ENCODE measurements at places on chromosomes 3 and 15. TPM values are rescaled to one million over a fixed set of nuclear protein-coding genes. Genes with fewer than 3 reads are reported as not detected.
A peak's percentile ranks its signal among the peaks of the same experiment; 100 is the strongest.

DNA sequence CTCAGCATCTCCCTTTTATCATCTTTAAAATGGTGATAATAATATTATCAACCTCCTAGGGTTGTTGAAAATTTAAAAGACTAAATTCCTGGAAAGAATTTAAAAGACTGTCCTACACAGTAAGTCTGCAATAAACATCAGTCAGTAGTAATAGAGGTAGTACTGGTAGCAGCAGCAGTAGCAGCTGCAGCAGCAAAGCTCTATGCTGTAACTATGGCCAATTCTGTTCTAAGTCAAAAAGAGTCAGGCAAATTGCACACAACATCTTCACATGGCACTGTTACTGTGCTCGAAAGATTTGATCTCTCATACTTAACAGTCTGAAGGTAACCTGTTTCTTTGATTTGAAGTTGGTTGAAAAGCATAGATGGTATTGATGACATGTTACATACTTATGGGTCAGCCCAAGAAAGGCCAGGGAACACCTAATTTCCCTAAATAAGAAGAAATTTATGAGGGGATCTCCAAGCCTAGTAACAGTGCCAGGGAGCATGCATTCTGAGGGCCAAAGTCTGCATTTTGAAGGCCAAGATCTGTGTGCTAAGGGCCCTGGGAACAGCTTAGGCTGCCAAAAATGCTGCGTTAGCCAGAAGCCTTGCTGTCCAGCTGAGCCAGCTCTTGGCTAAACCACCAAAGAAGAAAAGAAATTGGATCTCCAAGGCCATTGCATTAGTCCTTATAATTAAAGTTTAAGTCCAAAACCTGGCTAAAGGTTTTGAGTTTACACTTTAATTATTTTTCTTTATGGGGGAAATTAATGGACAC is 68.2 kb downstream of the SIDT1 start:
- no peak for DNase-seq

DNA sequence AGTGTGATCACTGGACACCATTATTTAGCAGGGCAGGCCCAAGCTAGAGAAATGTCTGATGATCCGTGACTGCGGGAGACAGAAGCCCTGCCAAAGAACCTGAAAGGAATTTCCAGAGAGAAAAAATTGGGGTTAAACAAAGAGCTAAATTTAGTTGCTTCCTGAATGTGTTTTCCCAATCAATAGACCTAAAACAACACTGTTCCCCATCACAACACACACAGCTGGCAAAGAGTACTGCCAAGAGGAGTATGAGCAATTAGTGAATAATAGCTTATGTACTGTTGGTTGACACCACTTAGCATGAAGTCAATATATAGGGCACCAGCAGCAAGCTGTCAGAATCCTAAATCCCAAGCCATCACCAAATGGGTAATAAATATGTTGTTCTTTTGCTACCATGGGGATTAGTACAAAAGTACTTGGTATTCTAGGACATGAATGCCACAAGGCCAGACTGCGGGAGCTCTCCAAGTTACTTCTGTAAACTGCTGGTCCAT is 35.7 kb downstream of the CLK3 start:
- DNase-seq, result no peak

GRCh38 chr3:77795013-77795412 is 755.1 kb downstream of the ROBO2 start:
- DNase-seq, result peak; percentile 18

- no peak for DNase-seq
Observed at GRCh38 chr3:157030712-157031111, 129.2 kb downstream of the CCNL1 start.

DNA sequence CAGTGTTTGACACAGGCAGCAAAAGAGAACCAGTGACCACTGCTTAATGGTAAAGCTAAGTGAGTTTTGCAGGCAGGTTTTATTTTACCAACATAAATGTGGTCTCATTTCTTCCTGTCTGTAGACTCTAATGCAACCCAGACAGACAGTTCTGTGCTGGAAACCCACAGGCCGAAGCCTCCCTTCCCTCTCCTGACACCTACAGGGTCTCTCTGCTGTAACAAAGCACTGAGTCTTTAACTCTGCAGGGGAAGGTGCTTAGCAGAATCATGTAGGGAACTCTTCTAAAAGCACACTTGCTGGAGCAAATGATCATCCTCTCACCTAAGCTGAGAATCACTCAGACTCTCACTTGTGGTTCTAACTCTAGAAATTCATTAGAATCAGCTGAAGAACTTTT is 200.3 kb downstream of the KBTBD8 start:
- DNase-seq, result no peak

TMEM45A gene
- 4.6 TPM for total RNA-seq

DNA sequence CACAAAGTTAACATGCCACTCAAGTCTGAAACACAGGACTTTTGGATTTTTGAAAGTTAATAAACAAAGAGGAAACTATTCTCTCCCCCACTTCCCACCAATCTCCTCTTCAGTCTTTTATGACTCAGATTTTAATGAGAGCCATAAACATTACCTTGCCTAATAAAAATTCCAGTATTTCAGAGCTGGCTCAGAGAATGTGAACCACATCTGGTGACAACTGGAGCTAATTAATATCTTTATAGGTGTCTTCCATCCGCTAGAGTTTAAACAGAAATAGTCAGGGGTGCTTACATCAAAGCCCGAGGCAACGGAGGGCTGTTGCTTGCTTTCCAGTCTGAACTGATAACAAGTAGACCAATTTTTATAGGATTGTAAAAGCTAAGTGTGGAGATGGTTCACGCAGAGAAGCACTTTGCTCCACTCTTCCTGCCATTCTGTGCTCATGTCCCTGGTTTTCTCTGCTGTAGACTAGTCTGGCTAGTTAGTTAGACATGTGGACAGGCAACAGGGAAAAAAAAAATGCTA is 363.6 kb downstream of the NR2F2 start:
- no peak for DNase-seq

DNA sequence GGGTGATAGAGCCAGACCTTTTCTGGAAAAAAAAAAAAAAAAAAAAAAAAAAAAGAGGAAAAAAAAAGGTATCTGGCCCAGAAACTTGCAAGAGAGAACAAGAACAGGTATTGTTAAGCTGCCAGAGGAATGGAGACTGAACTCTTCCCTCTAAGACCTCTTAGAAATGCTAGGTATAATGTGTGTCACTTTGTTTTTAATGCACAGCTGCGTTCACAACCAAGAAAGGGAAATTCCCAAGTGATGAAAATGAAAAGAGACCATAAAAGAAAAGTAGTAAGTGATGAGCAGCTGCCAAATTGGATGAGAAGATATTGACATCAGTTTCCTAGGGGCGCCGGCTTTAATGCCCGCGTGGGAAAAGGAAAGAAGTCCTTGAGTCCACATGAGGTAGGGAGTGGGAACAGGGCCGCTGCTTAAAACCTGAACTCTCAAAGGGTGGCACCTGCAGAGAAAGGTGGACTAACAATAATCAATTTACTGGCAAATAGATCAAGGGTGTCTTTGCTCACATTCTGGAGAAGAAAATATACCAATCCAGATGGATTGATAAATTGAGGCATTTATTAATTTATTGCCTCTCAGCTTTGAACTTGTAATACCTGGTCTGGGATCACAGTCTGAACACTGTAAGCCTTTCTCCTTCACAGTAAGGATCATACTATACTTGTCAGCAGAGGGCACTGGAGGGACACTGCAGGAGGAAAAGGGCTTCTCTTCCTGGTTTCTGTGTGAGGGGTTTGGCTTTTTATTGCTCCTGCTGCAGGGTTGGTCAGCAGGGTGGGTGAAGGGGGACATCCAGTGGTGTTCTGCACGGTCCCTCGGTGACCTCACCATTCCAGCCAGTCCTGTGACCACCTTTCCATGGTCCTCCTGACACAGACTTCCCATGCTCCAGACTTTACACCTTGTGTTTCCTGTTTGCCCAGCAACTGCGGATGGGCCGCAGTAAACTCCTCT is 131.6 kb downstream of the AQP9 start:
- DNase-seq, result peak; percentile 40

PLA2G4F gene
- 73.5 TPM for total RNA-seq

CCDC191 gene
- 4.0 TPM for total RNA-seq

DNA sequence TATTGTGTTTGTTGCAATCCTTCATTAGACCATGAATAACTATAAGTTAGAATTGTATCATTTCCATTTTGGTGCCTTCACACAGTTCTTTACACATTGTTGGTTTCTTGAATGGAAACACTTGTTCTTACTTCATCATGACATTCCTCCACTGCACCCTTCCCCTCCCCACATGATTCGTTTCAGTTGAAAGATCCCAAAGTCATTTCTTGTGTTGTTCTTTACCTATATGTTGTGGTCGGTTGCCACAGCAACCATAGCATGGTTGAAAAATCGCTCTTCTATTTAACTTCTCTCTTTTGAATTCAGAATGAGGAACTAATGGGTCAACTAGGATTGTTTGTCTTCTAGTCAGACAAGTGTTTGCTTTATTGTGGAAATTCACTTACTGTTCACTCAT is 103.3 kb downstream of the IL1RAP start:
- peak; percentile 33 for DNase-seq

CFAP44 gene
- total RNA-seq, result 9.9 TPM

PLSCR4 gene
- 51.9 TPM for total RNA-seq

DNA sequence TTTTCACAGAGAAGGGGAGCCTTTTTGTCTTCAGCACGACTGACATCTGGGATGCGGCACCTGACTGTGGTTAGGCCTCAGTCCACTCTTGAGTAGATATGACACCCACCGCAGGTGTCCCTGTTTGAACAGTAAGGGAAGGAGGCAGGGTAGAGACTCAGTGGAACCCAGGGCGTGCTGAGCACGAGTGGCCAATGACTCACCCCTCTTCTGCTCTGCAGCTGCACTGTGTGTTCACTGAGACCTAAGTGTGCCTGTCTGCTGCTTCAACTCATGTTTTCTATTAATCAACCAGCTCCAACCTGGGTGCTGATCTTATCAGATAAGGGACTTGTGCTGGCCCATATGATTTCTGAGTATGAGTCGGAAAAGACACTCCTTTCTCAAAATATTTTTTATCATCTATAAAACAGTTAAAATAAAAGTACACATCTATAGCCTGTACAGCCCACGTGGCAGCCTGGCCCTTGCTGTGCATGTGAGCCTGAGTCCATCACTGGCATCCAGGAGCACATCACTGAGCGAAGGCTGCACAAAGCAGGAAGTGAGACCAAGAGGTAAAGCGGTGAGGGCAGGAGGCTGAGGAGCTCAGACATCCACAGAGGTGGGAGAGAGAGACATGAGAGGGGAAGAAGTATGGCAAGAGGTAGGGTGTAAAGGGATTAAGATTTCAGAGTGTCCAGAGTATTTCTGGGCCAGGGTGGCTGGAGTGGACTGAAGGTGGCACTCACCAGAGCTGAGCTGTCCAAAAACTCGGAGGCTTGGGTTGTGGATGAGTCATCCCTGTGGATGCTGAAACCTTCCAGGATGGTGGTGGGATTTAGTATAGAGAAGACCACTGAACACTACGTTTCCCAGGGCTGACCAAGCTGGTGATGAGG is 49.2 kb downstream of the SLC41A3 start:
- DNase-seq, result no peak

- no peak for DNase-seq
Observed at GRCh38 chr3:108338901-108339545, 42.7 kb downstream of the HHLA2 start.

TPRA1 gene
- total RNA-seq, result 25.7 TPM

- DNase-seq, result peak; percentile 65
Observed at GRCh38 chr15:66883284-66883911, 181.4 kb downstream of the SMAD6 start.

- DNase-seq, result no peak
Observed at GRCh38 chr3:189512039-189512438, 119.2 kb upstream of the TP63 start.

GRCh38 chr15:74053941-74054529 is 28.3 kb downstream of the GOLGA6A start:
- peak; percentile 68 for DNase-seq

TNNC1 gene
- total RNA-seq, result 4.6 TPM

GRCh38 chr3:107260207-107260606 is 117.0 kb upstream of the CCDC54 start:
- no peak for DNase-seq

DNA sequence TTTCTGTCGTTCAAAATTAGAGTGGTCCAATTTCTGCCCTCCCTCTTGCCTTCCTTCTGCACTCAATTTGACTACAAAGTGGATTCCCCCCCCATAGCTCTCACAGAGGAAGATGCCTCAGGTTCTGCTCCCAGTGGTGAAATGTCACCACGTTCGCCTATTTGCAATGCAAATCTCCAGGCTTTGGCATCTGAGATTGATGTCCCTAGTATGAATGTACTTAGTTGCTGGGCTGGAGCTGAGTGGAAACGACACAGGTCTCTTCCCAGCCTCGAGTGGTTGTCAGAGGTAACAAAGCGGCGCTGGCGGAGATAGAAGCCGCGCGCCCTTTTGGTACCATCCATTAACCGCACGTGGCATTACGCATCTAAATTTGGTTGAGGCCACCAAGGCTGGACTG is 860.1 kb downstream of the MCTP2 start:
- DNase-seq, result no peak

GRCh38 chr3:95172164-95172943 is 1109.5 kb downstream of the NSUN3 start:
- no peak for DNase-seq

TRH gene
- not detected for total RNA-seq

SKOR1 gene
- total RNA-seq, result 0.49 TPM

PP2D1 gene
- not detected for total RNA-seq

- no peak for DNase-seq
Observed at GRCh38 chr3:157335233-157336076, 101.2 kb upstream of the PTX3 start.

DNA sequence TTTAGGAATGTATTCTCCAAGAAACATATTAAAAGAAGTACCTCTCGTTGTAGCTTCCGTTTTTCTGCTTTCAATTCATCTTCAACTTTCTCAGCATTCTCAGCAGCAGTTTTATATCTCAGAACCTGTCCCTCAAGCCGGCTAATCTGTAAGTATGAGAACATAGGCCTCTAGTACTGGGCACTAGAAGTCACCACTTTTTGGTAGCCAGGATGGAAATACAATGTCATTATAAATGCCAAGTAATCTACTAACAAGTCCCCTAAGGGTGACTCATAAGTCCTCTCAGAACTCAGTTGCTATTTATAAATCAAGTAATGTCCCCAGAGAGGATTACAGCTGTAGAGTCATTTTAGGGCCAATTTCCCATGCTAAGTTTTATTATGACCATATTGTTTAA is 61.1 kb downstream of the MLH1 start:
- no peak for DNase-seq

GRCh38 chr3:136177876-136178275 is 18.3 kb downstream of the MSL2 start:
- DNase-seq, result no peak

GOLGA6L10 gene
- 0.17 TPM for total RNA-seq

DNA sequence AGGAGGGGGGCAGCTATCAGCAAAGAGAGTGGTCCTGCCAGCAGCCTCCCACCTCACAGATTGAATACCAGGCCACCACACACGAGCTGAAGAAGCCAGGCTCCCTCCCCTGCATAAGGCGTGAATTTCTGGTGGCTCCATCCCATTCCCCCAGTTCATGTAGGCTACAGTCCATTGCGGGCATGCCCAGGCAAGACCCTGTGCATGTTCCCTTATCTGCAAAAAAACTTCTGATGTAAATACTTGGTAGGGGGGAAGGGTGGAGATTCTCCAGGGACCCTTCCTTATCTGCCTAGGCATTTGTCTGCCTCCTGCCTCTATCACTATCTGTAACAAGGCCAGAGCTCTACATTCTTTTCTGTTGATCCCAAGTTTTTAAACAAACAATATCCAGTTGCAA is 27.6 kb upstream of the UBP1 start:
- DNase-seq, result no peak
